ENCODE measurements at places on chromosomes 4 and X. TPM values are rescaled to one million over a fixed set of nuclear protein-coding genes. Genes with fewer than 3 reads are reported as not detected.

- H3K27ac ChIP-seq, result no peak overlapping the region
- DNase-seq, result no peak
- no peaks in the 10 kb centered on the region for H3K4me1 ChIP-seq
- H3K27me3 ChIP-seq, result no peaks in the 10 kb centered on the region
- no peaks in the 10 kb centered on the region for H3K36me3 ChIP-seq
Observed at GRCh38 chr4:47819178-47819577, 18.7 kb downstream of the CORIN start.

GRCh38 chr4:109861916-109862511, 14.1 kb downstream of the LRIT3 start:
- H3K27me3 ChIP-seq, result no peaks in the 10 kb centered on the region
- H3K27ac ChIP-seq, result no peak overlapping the region
- H3K4me3 ChIP-seq, result no peak overlapping the region
- H3K36me3 ChIP-seq, result peaks cover 5% of the 10 kb centered on the region
- no peak for DNase-seq
- no peaks in the 10 kb centered on the region for H3K4me1 ChIP-seq

DNA sequence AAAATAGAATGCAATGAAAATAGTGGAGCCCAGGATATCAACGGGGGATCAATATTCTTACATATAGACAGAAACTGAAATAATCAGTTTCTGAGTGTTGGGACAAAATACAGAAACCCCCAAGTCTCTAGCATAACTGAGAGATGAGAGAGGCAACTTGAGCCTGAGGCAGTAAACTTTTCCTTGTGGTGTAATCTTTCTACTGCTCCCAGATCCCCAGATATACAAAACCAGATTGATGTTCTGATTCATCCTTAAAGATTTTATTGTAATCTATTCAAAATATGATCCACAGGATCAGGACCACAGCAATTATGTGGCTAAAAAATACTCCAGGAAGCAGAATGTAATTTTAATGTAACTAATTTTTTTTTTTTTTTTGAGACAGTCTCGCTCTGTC, 2282.6 kb downstream of the ARAP2 start:
- no peak overlapping the region for H3K27ac ChIP-seq
- no peaks in the 10 kb centered on the region for H3K27me3 ChIP-seq
- H3K4me3 ChIP-seq, result no peak overlapping the region
- peaks cover 7% of the 10 kb centered on the region for H3K36me3 ChIP-seq

DNA sequence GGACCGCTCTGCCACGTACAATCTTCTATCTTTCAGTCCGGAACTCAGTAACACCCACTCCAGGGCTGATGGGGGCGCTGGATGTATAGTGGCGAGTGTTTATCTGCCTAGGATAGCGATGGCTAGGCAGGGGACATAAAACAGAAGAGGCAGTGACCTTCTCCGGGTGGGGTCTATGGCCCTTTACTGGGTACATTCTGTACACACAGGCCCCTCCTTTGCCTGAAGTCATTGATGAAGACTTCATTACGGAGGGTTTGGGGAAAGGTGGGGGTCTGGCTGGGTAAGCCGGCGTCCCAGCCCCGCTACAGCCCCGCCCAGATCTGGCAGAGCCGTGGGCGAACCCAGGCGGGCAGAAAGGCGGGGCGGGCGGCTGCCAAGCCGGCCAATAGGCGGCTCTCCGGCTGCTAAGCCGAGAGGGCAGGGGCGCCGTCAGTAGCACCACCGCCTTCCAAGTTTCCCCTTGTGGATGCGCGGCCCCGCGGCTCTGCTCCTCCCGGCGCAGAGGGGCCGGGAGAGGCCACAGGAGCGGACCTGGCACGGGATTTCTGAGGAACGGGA, at the start of gene CHST7:
Gene CHST7, plus strand, starts transcription at position 435 of the 561 bp plus-strand sequence. CDS start 167 bp downstream, outside the sequence.
- H3K27me3 ChIP-seq, result no peaks in the 10 kb centered on the region
- no peaks in the 10 kb centered on the region for H3K4me1 ChIP-seq
- peak; percentile 78 for DNase-seq
- H3K36me3 ChIP-seq, result peaks cover 13% of the 10 kb centered on the region
- H3K4me3 ChIP-seq, result peak within 1 kb of the TSS; percentile 82

DNA sequence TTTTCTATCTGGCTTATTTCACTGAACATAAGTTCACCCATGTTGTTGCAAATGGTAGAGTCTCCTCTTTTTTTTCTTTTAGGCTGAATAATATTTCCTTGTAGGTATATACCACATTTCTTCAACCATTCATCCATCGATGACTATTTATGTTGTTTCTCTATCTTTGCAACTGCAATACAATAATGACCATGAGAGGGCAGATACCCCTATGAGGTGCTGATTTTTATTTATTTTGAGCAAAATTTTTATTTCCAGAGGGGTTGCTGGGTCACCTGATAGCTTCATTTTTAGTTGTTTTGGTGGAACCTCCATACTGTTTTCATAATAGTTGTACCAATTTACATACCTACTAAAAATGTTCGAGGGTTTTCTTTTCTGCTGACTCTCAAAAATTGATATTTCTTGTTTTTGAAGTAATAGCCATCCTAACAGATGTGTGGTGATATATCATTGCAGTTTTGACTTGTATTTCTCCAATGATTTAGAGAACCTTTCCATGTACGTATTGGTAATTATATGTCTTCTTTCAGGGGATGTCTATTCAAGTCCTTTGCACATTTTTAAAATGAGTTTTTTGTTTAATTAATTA, 1697.0 kb downstream of the PCDH7 start:
- no peak for DNase-seq
- no peaks in the 10 kb centered on the region for H3K4me1 ChIP-seq
- H3K27me3 ChIP-seq, result no peaks in the 10 kb centered on the region
- H3K36me3 ChIP-seq, result peaks cover 3% of the 10 kb centered on the region
- no peak overlapping the region for H3K4me3 ChIP-seq

- DNase-seq, result no peak
- H3K27me3 ChIP-seq, result no peaks in the 10 kb centered on the region
- peak overlapping the region; percentile 69 for H3K4me3 ChIP-seq
- H3K4me1 ChIP-seq, result no peaks in the 10 kb centered on the region
- H3K36me3 ChIP-seq, result peaks cover 29% of the 10 kb centered on the region
Observed at GRCh38 chr4:134202166-134202956, 772 bp upstream of the PABPC4L start.

DNA sequence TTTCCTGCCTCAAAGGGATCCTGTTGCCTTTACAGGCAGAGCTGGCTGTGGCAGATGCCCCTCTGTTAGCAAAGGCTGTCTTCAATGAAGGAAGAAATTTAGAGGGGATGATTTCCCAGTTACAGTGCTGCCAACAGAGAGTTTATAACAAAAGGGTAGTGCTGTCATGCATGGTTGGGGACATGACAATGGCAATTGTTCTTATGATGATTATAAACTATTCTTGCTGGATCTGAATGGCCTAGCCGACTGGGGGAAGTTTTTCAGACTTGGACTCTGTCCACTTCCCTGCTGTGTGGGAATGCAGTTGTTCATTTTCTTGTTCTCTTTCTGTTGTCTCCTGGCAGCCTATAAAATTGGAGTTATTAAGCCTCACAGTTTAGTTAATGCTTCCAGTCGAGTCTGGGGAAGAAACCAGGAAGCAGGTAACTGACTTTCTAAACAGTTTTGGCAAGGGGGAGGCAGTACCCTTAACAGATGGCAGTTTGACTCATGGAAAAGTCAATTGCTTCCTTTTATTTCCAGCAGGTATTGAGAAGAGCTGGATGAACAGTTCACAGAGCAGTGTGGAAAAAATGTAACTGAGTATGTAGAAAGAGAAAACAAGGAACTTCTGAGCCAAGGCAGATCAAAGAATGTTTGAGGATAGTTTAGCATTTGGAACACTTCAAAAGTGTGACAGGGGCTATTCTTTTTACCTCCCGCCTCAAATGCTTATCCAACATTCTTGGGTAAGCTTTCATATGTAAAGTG, 582.6 kb downstream of the RAPGEF2 start:
- no peak overlapping the region for H3K27ac ChIP-seq
- no peaks in the 10 kb centered on the region for H3K27me3 ChIP-seq
- peaks cover 3% of the 10 kb centered on the region for H3K4me1 ChIP-seq
- DNase-seq, result no peak
- no peak overlapping the region for H3K4me3 ChIP-seq

GRCh38 chr4:11326021-11326420, 102.7 kb downstream of the HS3ST1 start:
- peaks cover 37% of the 10 kb centered on the region for H3K36me3 ChIP-seq
- H3K27ac ChIP-seq, result no peak overlapping the region
- no peaks in the 10 kb centered on the region for H3K27me3 ChIP-seq
- no peak overlapping the region for H3K4me3 ChIP-seq
- no peak for DNase-seq

GRCh38 chr4:114378305-114378903, 220.2 kb upstream of the UGT8 start:
- no peaks in the 10 kb centered on the region for H3K27me3 ChIP-seq
- H3K36me3 ChIP-seq, result no peaks in the 10 kb centered on the region
- no peak overlapping the region for H3K4me3 ChIP-seq
- no peak overlapping the region for H3K27ac ChIP-seq

- H3K36me3 ChIP-seq, result no peaks in the 10 kb centered on the region
- H3K4me1 ChIP-seq, result no peaks in the 10 kb centered on the region
- H3K4me3 ChIP-seq, result no peak overlapping the region
- no peak overlapping the region for H3K27ac ChIP-seq
- no peak for DNase-seq
- H3K27me3 ChIP-seq, result no peaks in the 10 kb centered on the region
Observed at GRCh38 chr4:40283413-40283812, 51.7 kb upstream of the CHRNA9 start.

GRCh38 chrX:82734140-82734539, 774.0 kb upstream of the POU3F4 start:
- H3K27me3 ChIP-seq, result no peaks in the 10 kb centered on the region
- no peak for DNase-seq
- H3K27ac ChIP-seq, result no peak overlapping the region
- H3K4me3 ChIP-seq, result no peak overlapping the region
- no peaks in the 10 kb centered on the region for H3K4me1 ChIP-seq

- DNase-seq, result no peak
- no peak overlapping the region for H3K27ac ChIP-seq
- no peaks in the 10 kb centered on the region for H3K27me3 ChIP-seq
- no peak overlapping the region for H3K4me3 ChIP-seq
Observed at GRCh38 chr4:75995727-75996126, 5.0 kb upstream of the SDAD1 start.

DNA sequence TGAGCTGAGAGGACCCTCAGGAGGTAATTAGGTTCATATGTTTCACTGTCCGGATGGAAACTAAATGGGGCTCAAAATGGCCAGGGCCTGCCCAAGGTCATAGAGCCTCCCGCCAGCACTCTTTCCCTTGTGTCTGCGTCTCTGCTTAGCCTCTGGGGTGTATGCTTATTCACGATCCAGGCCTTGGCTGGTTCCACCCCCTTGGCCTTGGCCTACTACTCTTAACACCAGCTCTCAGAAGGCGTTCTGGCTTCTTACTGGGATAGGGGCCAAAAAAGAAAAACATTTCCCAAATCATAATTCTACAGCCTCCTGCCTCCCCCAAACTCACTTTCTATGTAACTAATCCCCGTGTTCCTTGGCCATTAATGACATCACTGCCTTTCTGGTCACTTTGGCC, 68.8 kb downstream of the RTL5 start:
- no peaks in the 10 kb centered on the region for H3K27me3 ChIP-seq
- peaks cover 14% of the 10 kb centered on the region for H3K36me3 ChIP-seq
- no peak for DNase-seq

GRCh38 chr4:104345598-104346242, 149.0 kb downstream of the CXXC4 start:
- H3K27me3 ChIP-seq, result no peaks in the 10 kb centered on the region
- no peak overlapping the region for H3K27ac ChIP-seq

- H3K27ac ChIP-seq, result no peak overlapping the region
- H3K4me1 ChIP-seq, result peaks cover 2% of the 10 kb centered on the region
- H3K36me3 ChIP-seq, result no peaks in the 10 kb centered on the region
- no peak overlapping the region for H3K4me3 ChIP-seq
Observed at GRCh38 chrX:63746715-63747114, 38.3 kb downstream of the ARHGEF9 start.

DNA sequence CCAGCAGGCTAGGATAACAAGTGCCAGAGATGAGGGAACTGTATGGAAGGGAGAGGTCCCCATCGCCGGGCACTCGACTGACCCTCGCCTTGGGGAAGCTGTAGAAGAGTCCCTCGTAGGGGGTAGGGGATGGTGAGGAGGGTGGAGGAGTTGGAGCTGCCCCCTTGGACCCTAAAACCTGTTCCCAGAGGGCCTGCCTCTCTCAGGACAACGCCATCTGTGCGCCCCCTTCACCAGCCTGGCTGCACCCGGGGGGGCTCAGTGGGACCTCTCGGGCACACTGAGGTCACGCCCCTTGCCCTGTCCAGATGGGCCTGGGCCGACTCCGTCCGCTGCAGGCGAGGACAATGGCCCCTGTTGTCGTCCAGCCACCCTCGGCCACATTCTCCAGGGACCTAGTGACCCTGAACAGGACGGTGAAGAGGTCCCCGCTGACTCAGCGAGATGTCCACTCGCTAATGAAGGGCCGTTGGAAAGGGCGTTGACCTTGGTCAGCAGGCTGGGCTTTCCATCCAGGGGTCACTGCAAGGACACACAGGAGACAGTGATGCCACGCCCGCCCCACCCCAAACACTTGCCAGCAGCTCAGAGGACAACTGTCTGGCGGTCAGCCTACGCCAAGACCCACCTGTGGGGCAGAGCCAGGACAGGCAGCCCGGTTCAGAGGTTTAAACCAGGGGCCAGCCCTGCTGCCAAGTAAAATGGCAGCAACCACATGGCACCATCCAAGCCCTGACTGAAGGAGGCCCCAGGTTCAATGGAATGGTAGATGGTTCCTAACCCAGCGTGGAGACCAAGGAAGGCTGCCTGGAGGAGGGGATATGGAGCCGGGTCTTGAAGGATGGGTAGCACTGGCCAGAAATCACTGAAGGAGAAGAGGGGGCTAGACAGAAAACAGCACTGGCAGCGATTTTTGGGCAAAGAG, 51.2 kb downstream of the HMX1 start:
- no peak overlapping the region for H3K27ac ChIP-seq
- DNase-seq, result peak; percentile 24
- H3K4me1 ChIP-seq, result no peaks in the 10 kb centered on the region

DNA sequence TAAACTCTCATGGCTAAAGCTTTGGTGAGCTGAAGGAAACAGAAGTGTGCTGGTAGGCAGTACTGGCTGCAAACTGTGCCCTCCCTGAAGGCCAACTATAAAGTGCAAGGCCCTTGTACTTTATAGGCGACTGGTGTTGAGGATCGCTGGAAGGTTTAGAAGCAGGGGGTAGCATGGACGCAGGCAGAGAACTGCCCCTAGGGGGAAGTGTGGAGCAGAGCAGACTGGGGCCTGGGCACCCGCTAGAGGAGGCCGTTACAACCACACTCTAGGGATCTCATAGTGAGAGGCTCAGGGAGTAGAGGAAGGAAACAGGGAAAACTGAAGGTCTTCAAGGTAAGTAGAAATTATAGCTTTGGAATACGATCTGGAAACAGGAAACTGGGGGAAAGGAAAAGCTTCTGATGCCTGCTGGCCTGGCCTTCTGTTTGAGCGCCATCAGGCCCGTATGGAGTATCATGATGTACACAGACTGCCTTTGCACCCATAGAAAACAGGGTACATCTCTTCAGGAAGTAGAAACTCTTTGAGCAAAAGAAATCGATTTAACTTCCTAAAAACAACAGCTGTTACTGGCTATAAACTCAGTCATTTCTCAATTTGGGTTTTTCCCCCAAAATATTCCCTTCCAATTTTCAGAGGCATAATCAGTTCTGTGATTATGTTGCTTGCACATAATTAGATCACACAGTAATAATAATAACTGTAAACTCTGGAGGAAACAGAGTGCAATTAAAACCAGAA, 23.9 kb upstream of the TMSB4X start:
- H3K27me3 ChIP-seq, result no peaks in the 10 kb centered on the region
- peaks cover 4% of the 10 kb centered on the region for H3K4me1 ChIP-seq
- no peak overlapping the region for H3K4me3 ChIP-seq
- no peaks in the 10 kb centered on the region for H3K36me3 ChIP-seq
- no peak overlapping the region for H3K27ac ChIP-seq
- peak; percentile 83 for DNase-seq

TMEM154 gene
- 0.77 TPM for total RNA-seq

AMBN gene
- total RNA-seq, result not detected

RNF150 gene
- 3.7 TPM for total RNA-seq

DIPK2B gene
- total RNA-seq, result not detected

RASGEF1B gene
- 6.4 TPM for total RNA-seq

CLDN2 gene
- total RNA-seq, result not detected
